ENCODE measurements at places on chromosomes 12 and 14.
A peak's percentile ranks its signal among the peaks of the same experiment; 100 is the strongest.

GRCh38 chr12:100166232-100166631, 23.6 kb upstream of the BLTP3B start:
- DNase-seq: no peak

DNA sequence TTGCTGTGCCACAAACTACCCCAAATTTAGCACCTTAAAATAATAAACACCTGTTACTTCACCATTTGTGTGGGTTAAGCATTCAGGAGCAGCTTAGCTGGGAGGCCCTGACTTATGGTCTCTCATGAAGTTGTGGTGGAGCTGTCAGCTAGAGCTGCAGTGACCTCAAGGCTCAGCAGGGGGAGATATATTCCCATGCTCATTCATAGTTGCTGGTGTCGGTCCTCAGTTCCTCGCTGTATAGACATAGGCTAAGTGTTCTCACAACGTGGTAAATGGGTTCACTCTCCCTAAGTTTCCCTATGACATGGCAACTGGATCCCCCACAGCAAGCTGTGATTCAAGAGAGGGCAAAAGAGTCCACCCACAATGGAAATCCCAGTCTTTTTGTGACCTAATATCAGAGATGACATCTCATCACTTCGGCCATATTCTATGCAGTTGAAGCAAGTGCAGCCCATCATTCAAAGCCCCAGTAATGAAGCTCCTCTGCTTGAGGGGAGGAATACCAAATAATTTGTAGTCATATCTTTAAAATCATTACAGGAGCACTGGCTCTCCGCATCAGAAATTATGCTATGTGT, 41.1 kb downstream of the PRB3 start:
- no peak for DNase-seq

GRCh38 chr14:92651106-92651757, 97.2 kb downstream of the LGMN start:
- DNase-seq: peak; percentile 84

DNA sequence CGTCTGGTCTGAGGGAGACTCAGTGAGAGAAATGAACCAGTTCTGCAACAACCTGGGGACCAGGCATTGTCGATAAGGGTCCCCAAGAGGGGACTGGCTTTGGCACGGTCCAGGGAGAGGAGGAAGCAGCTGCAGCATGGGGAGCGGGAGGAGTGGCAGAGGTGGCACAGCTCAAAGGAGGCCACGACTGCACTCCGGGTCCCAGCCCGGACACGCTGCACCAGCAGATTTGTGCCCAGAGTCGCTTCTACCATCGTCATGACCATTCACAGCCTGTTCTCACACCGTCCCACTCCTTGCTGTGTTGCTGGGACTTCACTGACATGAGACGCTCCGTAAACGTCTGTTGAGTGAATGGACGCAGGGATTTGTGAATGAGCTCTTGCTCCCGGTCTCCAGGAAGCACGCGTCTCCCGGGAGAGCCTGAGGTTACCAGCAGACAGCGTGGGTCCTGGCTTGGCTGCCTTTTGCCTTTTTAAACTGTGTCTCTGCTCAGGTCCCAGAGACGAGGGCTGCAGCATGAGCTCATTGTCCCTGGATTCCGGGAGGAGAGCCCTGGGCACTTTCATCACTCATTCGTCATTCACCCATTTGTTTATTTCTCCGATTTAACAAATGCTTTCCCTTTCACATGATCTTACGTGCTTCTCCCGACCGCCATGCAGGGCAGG, 137.0 kb downstream of the PIWIL1 start:
- no peak for DNase-seq

GRCh38 chr12:2559931-2560330, 234.8 kb upstream of the FKBP4 start:
- DNase-seq: no peak

DNA sequence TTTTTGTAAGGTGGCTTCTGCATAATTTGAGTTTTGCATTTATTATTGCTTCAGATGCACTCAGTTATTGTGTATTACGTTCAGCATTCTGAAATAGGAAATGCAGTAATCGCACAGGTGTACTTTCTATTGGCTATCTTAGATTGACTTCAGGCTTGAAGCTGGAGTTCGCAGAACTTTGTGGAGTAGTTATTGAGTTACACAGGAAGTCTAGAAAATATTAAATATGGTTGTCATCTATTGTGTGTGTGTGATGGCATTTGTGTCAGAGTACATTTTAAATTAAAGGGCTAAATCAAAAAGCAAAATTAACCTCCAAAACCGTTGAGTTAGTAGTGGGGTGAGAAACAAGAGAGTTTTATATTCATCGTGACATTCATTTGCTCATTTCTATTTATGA, 2.7 kb downstream of the ARID2 start:
- peak; percentile 74 for DNase-seq

- DNase-seq: no peak
Measured at GRCh38 chr14:34220921-34221320, 241.1 kb downstream of the SPTSSA start.

DNA sequence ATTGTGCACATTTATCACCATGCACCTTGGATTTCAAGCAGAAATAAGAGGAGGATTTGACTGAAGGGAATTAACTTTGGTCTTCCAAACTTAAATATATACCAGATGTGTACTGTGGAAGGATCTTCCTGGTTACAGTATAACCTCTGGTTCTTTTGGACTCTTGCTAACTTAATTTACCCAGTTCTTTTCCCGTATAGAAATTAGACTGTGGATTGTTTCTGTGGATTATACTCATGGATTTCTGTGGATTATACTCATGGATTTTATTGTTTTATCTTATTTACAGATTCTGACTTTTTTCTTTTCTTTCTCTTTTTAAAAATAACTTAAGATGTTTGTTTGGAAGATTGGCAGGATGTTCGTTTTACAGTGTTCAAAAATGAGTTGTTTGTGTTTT, 215.3 kb downstream of the RAD51B start:
- no peak for DNase-seq

GRCh38 chr12:92079054-92079385, 66.6 kb downstream of the BTG1 start:
- DNase-seq: no peak

DNA sequence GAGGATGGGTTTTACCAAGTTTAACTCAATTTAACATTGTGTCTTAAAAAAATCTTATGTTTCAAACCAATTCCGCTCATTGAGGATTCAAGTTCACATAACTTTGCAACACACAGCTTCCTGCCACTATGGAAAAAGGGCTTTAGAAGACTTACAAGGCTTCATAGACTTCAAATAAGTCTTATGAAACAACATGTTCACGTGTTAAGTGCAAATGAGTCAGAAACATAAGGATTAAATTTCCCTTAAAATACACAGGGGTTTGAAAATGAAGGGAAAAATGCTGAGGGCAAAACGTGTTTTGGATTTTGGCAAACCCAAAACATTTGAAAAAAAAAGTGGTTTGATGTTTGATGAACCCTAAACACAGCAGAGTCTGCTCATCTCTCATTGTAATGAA, 364.8 kb downstream of the BMP4 start:
- no peak for DNase-seq
